Fibroblast of lung (primary cell): ENCODE measurements at places on chromosomes 3 and 15. TPM values are rescaled to one million over a fixed set of nuclear protein-coding genes. Genes with fewer than 3 reads are reported as not detected.
A peak's percentile ranks its signal among the peaks of the same experiment; 100 is the strongest.

DAPK2 gene
- 8.0 and 14.4 TPM in 2 replicates for total RNA-seq

INTS14 gene
- total RNA-seq: 31.5 and 32.6 TPM in 2 replicates

DNA sequence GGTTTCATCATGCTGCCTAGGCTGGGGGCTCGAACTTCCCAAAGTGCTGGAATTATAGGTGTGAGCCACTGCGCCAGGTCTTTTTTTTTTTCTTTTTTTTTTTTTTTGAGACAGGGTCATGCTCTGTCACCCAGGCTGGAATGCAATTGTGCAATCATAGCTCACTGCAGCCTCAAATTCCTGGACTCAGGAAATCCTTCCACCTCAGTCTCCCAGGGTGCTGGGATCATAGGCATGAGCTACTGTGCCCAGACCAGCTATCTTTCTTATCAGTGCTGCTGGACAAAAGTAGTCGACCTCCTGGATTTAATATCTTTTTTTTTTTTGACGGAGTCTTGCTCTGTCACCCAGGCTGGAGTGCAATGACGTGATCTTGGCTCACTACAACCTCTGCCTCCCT, 60.8 kb downstream of the TFDP2 start:
- H3K4me3 ChIP-seq: no peak overlapping the region
- DNase-seq: no peak
- no peaks in the 10 kb centered on the region for H3K4me1 ChIP-seq
- no peak overlapping the region for H3K27ac ChIP-seq
- H3K36me3 ChIP-seq: no peaks in the 10 kb centered on the region

- H3K36me3 ChIP-seq: no peaks in the 10 kb centered on the region
- H3K27ac ChIP-seq: no peak overlapping the region
- H3K4me1 ChIP-seq: peaks cover 6% of the 10 kb centered on the region
- no peaks in the 10 kb centered on the region for H3K27me3 ChIP-seq
These were observed 4.9 kb upstream of the TJP1 start for GRCh38 chr15:29826908-29827820.

TTLL13 gene
- under 0.01 TPM in 1 of 2 replicates, not detected in the other for total RNA-seq

VIPR1 gene
- total RNA-seq: not detected in 2 replicates

DNA sequence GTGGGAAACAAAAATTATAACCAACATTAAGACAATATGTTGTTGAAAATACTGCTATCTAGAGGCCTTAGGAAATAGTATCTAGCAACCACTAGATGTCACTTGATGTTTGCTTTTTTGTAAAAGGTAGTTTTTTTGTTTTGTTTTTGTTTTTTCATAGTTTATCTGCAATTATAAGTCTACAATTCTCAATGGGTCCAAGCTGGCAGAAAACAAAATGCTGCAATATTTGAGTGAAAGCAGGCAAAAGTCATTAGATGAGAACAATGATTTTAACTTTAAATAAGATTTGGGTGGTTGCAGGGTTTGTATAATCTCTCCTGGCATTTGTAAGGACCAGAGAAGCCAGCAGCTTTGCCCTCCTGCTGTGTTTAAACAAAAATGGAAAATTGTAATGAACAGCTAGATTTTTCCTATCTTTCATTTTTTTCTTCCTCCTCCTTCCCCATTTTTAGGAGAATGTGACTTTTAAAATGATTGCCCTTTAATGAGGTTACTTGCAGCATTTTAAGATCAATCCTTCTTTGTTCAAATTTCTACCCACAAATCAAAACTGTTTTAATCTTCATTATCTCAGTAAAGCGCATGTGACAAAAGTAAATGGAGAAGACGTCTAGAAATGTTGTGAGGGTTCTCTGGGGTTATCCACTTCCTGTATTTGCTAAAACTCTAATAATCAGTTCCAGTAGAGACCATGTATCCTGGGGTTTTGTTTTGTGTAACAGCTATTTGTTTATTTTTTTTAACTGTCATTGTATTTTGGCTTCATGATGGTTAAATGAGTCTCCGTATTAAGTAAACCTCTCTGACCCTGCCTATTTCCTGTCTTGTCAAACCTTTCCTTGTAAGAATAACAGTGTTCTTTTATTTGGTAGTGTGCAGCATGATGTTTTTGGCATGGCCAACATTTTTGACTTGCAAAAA, 27.3 kb downstream of the DUT start:
- peak overlapping the region; percentile 22 for H3K27ac ChIP-seq
- DNase-seq: peak; percentile 46
- no peaks in the 10 kb centered on the region for H3K27me3 ChIP-seq
- H3K4me1 ChIP-seq: peaks cover 15% of the 10 kb centered on the region
- no peaks in the 10 kb centered on the region for H3K36me3 ChIP-seq

SLC22A14 gene
- total RNA-seq: under 0.01 and 0.17 TPM in 2 replicates

- H3K27ac ChIP-seq: no peak overlapping the region
- no peaks in the 10 kb centered on the region for H3K27me3 ChIP-seq
- DNase-seq: peak; percentile 20
These were observed 11.4 kb downstream of the FHIT start for GRCh38 chr3:61239871-61240270.

DNA sequence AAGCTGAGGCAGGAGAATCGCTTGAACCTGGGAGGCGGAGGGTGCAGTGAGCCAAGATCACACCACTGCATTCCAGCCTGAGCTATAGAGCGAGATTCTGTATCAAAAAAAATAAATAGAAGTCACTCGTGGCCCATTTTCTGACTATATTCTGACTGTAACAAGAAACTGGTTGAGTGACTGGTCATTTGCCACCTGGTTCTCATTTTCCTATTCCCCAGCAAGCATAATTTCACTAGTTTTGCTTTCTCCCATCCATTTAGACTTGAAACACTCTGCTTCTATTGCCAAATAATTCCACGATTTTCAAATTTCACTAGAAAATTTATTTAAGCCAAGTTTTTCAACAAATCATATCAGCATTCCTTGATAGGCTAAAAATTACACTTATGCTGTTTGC, 40.7 kb downstream of the C3orf70 start:
- H3K27me3 ChIP-seq: no peaks in the 10 kb centered on the region
- no peaks in the 10 kb centered on the region for H3K36me3 ChIP-seq
- DNase-seq: no peak
- no peaks in the 10 kb centered on the region for H3K4me1 ChIP-seq

COL7A1 gene
- total RNA-seq: 15.9 and 36.7 TPM in 2 replicates

DNA sequence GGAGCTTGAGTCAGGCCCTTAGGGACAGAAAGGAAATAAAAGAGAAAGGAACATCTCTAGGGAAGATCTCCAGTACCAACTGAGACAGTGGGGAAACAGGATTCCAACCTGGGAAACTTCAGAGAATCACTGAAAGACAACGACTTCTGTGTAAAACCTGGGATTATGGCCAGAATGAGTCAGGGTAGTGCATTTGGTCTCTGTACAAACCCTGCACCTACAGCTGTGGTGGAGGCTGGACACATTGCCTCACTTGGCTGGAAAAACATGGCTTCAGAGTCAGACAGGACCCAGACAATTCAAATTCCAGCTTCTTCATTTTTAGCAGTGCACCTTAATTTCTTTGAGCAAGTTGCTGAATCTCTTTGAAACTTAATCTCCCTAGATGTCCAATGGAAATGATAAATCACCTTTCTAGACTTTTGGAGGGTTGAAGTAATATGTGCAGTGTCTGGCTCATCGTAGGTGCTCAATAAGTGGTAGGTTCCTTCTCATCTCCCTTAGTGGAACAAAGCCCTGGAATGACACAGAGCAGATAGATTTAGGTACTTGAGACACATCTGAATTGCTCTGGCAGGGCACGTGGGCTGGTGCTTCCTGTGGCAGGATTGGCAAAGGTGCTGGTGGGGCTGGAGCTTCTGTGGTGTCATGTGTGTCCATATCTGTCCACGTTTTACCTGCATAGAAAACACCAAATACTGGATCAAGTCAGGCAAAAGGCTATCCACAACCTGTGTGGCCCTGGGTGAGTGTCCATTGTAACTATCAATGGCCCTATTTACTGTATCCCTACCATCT, 6.1 kb upstream of the CLSTN2 start:
- no peak overlapping the region for H3K4me3 ChIP-seq
- H3K27me3 ChIP-seq: no peaks in the 10 kb centered on the region
- H3K36me3 ChIP-seq: no peaks in the 10 kb centered on the region
- no peak overlapping the region for H3K27ac ChIP-seq

DNA sequence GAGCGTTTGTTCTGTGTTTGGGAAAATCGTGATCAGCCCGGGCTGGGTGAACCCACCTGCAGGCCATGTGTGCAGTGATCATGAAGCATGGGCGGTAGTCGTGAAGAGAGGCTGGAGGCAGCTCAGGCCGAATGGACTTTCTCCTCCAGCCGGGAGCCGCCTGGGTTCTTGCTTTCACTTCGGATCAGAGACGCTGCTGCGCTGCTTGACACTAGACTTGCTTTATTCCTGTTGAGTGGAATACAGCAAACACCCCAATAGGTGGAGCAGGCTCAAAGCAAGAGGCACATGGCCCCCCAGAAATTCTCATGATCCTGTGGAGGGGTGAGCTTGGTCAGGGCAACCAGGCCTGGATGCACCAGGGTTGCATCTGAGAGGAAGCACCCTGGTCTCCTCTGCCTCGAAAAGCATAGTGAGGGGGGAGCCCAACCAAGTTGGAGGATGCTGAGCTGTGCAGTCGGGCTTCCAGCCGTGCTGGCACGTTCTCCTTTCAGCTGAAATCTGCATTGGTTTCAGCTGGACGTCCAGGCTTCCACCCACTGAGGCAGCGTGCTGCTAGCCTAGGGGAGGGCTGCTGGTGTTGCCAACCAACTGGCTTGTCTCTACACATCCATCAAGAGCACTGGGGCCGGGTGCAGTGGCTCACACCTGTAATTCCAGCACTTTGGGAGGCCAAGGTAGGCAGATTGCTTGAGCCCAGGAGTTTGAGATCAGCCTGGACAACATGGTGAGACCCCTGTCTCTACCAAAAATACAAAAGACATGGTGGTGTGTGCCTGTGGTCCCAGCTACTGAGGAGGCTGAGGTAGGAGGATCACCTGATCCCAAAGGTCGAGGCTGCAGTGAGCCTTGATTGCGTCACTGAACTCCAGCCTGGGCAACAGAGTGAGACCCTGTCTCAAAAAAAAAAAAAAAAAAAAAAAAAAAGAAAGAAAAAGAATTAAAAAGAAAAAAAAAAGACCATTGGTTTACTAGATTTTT, 2.8 kb upstream of the NRROS start:
- peaks cover 3% of the 10 kb centered on the region for H3K27me3 ChIP-seq
- H3K4me3 ChIP-seq: no peak overlapping the region
- H3K4me1 ChIP-seq: peaks cover 2% of the 10 kb centered on the region
- no peak overlapping the region for H3K27ac ChIP-seq
- H3K36me3 ChIP-seq: no peaks in the 10 kb centered on the region
- DNase-seq: no peak

- H3K27me3 ChIP-seq: peaks cover 11% of the 10 kb centered on the region
- no peak overlapping the region for H3K27ac ChIP-seq
- H3K4me1 ChIP-seq: no peaks in the 10 kb centered on the region
- H3K4me3 ChIP-seq: no peak overlapping the region
- no peaks in the 10 kb centered on the region for H3K36me3 ChIP-seq
- DNase-seq: no peak
These were observed 1.2 kb downstream of the UROC1 start for GRCh38 chr3:126516152-126516935.

CCR8 gene
- total RNA-seq: not detected in 2 replicates

GRCh38 chr3:196236223-196236622, 19.9 kb downstream of the SLC51A start:
- no peaks in the 10 kb centered on the region for H3K27me3 ChIP-seq
- no peak overlapping the region for H3K27ac ChIP-seq
- H3K36me3 ChIP-seq: peaks cover 11% of the 10 kb centered on the region
- H3K4me3 ChIP-seq: no peak overlapping the region
- H3K4me1 ChIP-seq: no peaks in the 10 kb centered on the region
- no peak for DNase-seq

- no peak overlapping the region for H3K27ac ChIP-seq
- H3K4me1 ChIP-seq: no peaks in the 10 kb centered on the region
- H3K4me3 ChIP-seq: no peak overlapping the region
- H3K36me3 ChIP-seq: no peaks in the 10 kb centered on the region
- DNase-seq: no peak
These were observed 199.6 kb downstream of the SLC9A9 start for GRCh38 chr3:143648708-143649107.

GRCh38 chr15:68843425-68844311, 23.0 kb upstream of the ANP32A start:
- no peaks in the 10 kb centered on the region for H3K4me1 ChIP-seq
- peak overlapping the region; percentile 42 for H3K4me3 ChIP-seq
- no peaks in the 10 kb centered on the region for H3K36me3 ChIP-seq
- H3K27ac ChIP-seq: no peak overlapping the region

APPL1 gene
- 45.7 and 53.9 TPM in 2 replicates for total RNA-seq

FES gene
- total RNA-seq: 23.4 and 31.2 TPM in 2 replicates

DNA sequence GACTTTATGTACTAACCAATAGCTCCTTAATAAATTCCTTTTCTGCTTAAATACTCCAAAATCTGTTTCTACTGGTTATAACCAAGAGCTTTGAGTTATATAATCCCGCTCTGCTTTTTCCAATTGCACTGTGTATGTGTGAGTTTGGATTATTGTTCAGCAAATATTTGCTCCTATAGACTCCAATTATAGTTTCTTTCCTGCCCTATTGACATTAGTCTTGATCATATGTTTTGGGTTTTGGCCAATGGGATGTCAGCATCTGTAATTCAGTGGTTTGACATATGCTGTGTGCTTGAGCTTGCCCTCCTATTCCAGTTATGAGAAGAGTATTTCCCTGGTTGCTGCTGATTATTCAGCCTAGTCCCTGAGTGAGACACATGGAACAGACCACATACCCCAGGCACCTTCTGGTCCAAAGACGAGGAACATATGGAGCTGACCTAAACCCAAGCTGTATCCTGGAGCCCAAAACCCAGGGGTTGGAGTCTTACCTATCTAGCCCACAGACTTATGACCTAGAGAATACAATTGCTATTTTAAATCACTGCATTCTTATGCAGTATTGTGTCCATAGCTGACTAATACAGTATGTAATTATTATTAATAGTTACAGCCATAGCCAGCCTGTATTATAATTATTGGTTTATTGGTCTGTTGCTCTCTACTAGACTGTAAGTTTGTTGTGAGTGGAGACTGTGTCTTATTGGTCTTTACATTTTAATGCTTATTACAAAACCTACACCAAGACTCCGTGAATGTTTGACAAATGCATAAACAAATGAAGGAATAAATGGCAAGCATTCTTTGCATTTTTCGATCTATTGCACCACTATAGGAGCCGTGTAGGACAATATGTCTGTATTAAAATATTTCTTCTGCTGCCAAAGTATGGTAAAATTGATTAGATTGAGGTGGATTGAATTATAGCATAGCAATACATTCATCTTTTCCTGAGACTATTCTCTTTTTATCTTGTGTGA, 11.7 kb upstream of the ZNF280D start:
- no peak for DNase-seq
- H3K4me3 ChIP-seq: no peak overlapping the region
- no peaks in the 10 kb centered on the region for H3K36me3 ChIP-seq
- no peaks in the 10 kb centered on the region for H3K4me1 ChIP-seq

GRCh38 chr3:28994161-28994905, 286.5 kb upstream of the RBMS3 start:
- H3K27ac ChIP-seq: no peak overlapping the region
- no peaks in the 10 kb centered on the region for H3K4me1 ChIP-seq
- H3K4me3 ChIP-seq: no peak overlapping the region
- no peaks in the 10 kb centered on the region for H3K36me3 ChIP-seq
- no peak for DNase-seq

- no peak overlapping the region for H3K4me3 ChIP-seq
- H3K27ac ChIP-seq: no peak overlapping the region
- no peaks in the 10 kb centered on the region for H3K4me1 ChIP-seq
These were observed 24.8 kb downstream of the SLC28A2 start for GRCh38 chr15:45276831-45277230.
